ENCODE measurements at places on chromosomes 7 and 10.

- DNase-seq = no peak
Measured at GRCh38 chr10:92419740-92420545, 129.0 kb downstream of the MARCHF5 start.

GRCh38 chr10:71804077-71804476 lies 30.8 kb upstream of the VSIR start:
- DNase-seq = no peak

GRCh38 chr10:69949770-69950169 lies 102.9 kb upstream of the MACROH2A2 start:
- no peak for DNase-seq

DNA sequence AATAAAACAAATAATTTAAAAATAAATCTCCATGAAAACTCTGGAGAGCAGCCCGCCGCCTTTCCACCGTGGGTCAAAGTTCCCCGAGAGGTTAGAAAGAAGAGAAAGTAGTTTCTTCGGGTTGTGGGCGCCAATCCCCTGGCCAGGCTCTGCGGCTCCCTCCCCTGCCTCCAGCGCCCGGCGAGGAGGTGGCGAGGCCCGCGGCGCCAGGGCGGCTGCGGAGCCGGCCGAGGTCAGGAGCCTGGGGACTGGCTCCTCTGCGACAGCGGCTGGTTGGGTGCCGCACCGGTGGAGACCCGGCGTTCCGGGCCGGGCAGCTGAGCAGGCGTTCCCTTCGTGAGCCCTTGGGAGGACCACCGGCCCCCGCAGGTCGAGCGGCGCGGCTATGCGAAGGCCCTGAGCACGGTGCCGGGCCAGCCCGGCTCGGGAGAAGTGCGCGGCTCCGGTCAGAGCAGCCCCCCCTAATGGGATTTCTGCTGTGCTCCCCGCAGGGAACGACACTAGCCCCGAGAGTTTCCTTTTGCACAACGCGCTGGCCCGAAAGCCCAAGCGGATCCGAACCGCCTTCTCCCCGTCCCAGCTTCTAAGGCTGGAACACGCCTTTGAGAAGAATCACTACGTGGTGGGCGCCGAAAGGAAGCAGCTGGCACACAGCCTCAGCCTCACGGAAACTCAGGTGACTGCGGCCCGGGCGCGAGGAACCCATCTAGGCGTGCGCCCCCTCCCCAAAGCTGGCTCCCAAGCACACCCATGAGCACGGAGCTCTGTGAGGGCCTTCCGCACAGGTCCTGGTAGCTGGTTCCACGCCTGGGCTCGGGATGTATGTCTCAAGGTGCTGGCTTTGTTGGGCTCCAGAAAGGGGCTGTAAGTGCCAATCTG lies 2.8 kb downstream of the EMX2 start:
- DNase-seq = no peak

- no peak for DNase-seq
Measured at GRCh38 chr7:101927802-101928201, 110.4 kb downstream of the CUX1 start.

DNA sequence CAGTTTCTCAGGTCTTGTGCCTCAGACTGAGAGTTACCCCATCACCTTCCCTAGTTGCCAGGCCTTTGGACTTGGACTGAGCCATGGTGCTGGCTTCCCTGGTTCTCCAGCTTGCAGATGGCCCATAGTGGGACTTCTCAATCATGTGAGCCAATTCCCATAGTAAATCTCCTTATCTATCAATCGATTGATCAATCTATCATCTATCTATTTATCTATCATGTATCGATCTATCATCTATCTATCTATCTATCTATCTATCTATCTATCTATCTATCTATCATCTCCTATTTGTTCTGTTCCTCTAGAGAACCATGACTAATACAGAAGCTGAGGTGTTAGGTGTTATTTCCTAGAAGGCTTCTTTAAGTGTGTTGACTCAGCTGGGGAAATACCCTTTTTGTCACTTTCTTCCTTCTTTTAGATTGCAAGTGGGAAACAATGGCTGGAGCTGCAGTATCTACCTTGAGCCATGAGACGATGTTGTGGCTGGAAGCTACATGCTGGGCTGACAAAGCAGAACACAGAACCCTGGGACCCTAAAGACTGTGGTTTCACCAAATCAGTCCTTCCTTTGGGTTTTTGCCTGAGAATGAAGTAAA lies 234.7 kb upstream of the GLI3 start:
- DNase-seq = no peak

- no peak for DNase-seq
Measured at GRCh38 chr10:24439935-24440334, 231.0 kb downstream of the KIAA1217 start.

DNA sequence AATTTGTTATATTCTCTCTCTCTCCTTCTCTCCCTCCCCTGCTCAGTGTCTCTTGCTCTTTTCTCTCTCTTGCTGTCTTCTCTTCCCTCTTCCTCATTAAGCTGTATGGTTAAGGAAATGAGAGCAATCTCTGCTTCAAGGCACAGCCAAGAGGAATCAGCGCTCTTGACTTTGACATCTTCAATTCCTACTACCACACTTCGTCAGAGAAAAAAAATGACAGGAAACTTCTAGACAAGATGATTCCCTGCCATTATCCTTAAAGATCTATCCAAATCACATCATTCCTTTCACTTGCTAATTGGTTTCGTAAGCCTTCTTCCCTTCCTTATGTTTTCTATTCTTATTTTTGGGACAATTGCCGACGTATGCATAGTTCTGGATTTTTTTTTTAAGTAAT lies 425.0 kb downstream of the KCNMA1 start:
- no peak for DNase-seq

- no peak for DNase-seq
Measured at GRCh38 chr10:122140941-122141623, 130.0 kb upstream of the BTBD16 start.

- DNase-seq = no peak
Measured at GRCh38 chr7:128024151-128024550, 7.1 kb downstream of the LRRC4 start.
